ENCODE measurements at places on chromosomes 6 and 20.
A peak's percentile ranks its signal among the peaks of the same experiment; 100 is the strongest.

DNA sequence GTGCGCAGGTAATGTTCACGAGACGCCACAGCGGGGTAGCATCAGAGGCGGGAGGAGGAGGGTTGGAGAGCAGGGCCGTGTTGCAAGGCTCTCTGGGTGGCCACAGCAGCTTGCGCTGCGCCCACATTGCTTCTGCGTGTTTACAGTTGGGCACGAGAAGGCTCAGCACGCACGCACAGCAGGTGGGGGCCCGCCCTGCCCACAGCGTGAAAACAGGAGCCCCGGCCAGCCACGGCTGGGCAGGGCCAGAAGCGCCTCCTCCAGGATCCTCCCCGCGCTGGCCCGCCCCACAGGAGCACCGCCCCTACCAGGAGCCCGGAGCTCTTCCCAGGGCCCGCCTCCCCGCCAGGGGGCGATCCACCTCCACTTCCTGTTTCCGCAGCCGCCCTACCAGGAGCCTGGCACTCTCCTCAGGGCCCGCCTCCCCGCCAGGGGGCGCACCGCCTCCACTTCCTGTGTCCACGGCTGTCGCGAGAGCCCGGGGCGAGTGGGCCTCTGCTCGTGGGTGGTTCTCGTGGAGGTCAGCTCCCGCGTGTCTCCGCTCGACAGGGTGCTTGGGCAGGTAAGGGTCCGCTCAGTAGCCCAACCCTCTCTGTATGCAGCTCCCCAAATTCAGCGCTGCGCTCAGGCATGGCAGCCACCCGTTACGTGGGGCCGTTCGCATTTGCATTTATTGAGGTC lies at the start of gene FAM50B:
Gene FAM50B, plus strand, starts transcription at position 449 of the 681 bp plus-strand sequence. CDS start 439 bp downstream, outside the sequence.
- DNase-seq, result peak; percentile 97

DNA sequence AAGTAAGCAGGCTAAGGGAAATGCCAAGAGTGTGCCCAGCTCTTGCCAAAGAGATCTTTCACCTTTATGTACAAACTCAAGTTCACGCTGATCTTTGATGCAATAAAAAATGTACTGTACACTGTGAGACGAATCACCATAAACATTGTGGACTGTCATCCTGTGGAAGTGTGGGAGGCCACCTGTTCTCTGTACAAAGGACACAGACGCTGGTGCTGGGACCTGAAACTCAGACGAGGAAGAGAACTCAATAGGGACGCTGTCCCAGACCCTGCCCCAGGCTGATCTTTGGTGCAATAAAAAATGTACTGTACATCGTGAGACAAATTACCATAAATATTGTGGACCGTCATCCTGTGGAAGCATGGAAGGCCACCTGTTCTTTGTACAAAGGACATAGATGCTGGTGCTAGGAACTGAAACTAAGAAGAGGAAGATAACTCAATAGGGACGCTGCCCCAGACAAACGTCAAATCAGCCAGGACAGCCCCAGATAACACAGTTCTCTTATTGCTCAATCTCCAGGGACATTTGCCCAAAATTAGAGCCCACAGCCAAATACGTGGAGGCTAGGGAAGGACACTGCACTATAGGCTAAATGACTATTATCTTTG lies 312.7 kb upstream of the SGK1 start:
- no peak for DNase-seq

GRCh38 chr20:18428490-18429173 lies 38.2 kb downstream of the DZANK1 start:
- DNase-seq, result no peak

DNA sequence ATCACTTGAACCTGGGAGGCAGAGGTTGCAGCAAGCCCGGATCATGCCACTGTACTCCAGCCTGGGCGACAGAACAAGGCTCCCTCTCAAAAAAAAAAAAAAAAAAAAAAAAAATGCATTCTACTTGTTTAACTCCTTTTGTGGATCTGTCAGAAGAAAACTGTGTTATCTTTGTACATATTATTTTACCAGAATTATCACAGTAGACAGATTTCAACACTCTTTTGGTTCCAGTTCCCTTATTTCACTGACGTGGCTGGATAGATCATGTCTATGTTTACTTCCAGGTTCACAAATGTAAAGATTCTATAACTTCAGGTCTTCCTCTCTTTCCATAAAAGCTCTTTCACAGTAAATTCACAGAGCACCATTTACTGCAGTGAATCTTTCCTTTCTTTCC lies 18.4 kb downstream of the NUDT3 start:
- DNase-seq, result no peak

GRCh38 chr6:164694386-164694785 lies 615.0 kb downstream of the C6orf118 start:
- no peak for DNase-seq

DNA sequence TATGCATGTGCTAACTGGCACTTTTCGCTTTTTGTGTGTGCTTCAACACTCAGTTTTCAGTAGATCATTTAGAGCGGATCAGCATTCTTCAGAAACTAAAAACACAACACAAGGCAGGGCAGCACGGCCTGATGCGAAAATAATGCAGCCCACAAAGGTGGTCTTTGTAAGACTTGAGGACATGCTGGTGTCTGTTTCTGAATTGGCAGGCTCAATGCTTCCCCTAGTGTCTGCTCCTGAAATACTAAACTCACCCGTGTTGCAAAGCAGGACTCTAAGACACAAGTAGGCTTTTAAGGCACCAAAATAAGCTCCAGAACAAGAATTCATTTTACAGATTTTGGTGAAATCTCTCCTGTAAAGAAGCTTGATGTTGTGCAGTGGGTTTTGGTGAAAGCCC lies 676.5 kb downstream of the TENT5A start:
- DNase-seq, result no peak

DNA sequence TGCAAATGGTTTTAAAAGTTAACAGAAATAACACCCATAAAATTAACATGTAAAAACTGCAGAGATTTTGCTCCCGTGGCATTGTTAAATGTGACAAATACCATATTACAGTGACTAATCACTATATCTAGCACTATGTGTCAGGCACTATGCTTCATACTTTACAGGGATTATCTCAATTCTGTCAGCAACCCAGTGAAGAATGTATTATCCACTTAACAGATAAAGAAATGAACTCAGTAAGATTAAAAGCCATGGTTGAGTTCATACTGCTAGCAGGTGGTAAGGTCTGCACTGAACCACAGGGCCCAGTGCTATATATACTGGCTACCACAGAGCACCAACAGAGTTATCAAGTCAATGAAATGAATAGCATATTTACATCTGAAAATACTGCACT lies 65.4 kb downstream of the RWDD2A start:
- DNase-seq, result no peak

- DNase-seq, result no peak
Measured at GRCh38 chr20:20017844-20018185, 653 bp downstream of the NAA20 start.

DNA sequence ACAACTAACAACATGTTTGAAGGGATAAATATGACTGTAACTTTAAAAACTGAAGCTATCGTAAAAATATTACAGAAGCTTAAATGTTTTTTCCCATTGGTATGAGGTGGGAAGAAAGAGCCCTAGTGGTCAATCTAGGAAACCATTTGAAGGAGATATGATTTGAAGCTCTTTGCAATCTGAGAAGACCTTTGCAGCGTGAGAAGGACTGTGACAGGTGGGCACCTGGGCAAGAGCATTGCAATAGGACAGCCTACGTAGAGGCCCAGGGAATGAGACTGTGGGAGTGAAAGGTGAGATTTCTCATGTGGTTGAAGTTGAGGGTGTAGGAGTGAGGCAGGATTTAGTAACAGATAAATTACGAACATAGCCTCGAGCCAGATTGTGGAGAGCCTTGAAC lies 108.0 kb upstream of the PDE7B start:
- no peak for DNase-seq
